ENCODE measurements at places on chromosomes 13 and 19.

- DNase-seq, result no peak
Measured at GRCh38 chr19:9008667-9009066, 1.5 kb downstream of the MUC16 start.

GRCh38 chr13:35164324-35164932 is 222.4 kb downstream of the NBEA start:
- DNase-seq, result no peak

GRCh38 chr19:16677055-16677454 is 16.1 kb downstream of the TMEM38A start:
- no peak for DNase-seq

DNA sequence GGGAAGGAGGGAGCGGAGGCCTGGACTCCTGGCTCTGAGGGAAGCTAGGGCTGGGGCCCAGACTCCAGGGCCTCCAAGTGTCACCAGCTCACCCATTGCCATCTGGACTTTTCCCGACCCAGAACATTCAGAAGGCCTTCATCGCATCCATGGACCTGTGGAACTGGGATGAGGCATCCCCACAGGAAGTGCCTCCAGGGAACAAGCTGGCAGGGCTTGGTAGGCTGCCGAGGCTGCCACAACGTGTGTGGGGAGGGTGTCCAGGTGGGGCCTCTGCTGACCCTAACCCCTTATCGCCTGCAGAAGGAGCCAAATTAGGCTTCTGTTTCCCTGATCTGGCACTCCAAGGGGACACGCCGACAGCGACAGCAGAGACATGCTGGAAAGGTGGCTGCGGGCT is 767 bp downstream of the ETV2 start:
- no peak for DNase-seq

GRCh38 chr13:94173312-94173854 is 306.1 kb downstream of the DCT start:
- no peak for DNase-seq

- no peak for DNase-seq
Measured at GRCh38 chr13:77728265-77729125, 31.0 kb downstream of the SLAIN1 start.

- DNase-seq, result no peak
Measured at GRCh38 chr19:32397671-32398101, 7.9 kb upstream of the DPY19L3 start.

DNA sequence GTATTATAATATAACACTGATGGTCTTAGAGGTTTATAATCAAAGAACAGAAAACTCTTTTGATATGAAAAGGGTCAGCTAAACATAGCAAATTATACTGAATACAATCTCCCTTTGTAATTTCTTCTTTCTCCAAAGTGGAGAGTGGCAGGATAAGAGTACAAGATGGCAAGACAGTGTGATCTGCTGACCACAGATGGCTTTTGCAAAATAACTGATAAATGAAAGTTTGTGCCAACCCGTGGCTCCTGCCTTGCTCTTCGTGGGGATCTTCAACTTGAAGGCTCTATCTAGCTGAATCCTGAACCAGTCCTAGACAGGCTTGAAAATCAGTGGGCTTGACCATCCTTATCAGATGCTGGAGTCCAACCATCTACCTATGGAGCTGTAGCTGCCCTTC is 185.7 kb downstream of the VWA8 start:
- DNase-seq, result no peak

DNA sequence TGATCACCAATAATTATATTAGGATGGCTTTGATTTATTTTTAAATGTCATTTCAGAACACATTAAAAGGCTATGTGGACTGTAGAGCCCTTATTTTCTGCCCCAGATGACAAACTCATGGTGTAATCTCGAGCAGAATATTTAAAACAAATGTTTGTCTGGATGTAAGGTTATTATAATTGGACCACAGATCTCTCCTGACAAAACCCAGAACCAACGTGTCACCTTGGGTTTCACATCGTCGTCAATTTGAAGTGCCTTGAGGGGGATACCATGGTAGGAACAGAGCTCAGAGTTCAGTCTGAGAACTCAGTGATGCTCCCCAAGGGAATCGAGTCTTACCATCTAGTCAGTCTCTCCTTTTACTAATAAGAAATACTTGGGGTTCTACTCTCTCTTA is 2.8 kb downstream of the SACS start:
- no peak for DNase-seq

DNA sequence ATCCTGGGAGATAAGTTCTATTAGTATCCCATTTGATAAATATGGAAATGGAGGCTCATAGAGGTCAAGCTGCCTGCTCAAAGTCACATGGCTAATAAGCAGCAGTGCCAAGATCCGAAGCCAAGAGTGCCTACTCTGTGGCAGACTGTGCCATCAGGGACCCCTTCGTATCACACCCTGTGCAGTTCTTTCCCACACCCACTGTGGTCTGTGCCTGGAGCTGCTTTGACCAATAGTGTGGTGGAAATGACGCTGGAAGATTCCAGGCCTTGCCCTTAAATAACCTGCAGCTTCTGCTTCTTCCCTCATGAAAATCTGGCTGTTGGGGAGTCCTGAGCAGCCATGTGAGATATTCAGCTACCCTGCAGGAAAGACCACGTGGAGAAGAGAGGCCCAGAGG is 10.1 kb downstream of the OPA3 start:
- no peak for DNase-seq

DNA sequence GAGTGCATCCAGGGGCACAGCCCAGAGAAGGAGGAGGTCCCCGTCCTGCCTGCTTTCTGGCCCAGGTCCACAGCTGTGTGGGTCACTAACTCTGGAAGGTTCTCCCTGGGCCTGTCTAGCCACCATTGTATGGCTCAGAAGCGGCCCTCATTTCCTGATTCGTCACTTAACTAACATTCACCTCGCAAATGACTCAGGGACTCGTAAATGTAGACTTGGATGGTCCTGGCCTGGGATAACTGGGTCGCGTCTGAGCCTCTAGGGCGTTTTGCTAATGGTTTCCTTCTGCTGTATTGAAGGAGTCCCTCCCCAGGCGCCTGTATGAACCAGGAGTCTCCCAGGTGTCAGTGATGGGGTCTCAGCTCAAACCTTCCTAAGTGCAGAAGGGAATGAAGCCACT is 162.8 kb downstream of the ZNF536 start:
- DNase-seq, result no peak

GRCh38 chr19:9875031-9875627 is 40.0 kb downstream of the PIN1 start:
- DNase-seq, result no peak

- DNase-seq, result no peak
Measured at GRCh38 chr13:72290962-72291681, 424.1 kb upstream of the DACH1 start.

GRCh38 chr19:2413629-2414028 is 13.8 kb downstream of the TIMM13 start:
- DNase-seq, result no peak

DNA sequence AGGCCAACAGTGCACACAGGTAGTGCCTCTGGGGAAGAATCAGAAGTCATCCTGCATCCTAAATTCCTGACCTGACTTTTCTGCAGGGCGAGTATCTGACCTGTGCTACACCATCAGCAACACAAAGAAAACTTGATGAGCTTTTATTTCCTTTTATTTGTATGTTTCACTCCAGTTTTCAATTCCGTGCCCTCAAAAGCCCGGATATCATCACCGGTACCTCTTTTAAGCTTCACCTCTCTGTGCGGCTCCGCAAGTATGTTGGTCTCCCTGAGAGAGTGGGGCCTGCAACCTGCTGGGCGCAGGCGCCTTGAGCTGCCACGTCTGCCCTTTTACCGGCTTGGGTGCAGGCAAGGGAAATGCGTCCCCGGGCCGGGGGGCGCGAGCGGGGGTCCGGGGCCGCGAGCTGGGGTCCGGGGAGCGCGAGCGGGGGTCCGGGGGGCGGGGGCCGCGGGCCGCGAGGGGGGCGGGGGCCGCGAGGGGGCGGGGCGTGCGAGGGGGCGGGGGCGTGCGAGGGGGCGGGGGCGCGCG is 4.3 kb upstream of the DUXA start:
- DNase-seq, result no peak

- DNase-seq, result no peak
Measured at GRCh38 chr19:11165486-11166030, 10.0 kb upstream of the SPC24 start.

DNA sequence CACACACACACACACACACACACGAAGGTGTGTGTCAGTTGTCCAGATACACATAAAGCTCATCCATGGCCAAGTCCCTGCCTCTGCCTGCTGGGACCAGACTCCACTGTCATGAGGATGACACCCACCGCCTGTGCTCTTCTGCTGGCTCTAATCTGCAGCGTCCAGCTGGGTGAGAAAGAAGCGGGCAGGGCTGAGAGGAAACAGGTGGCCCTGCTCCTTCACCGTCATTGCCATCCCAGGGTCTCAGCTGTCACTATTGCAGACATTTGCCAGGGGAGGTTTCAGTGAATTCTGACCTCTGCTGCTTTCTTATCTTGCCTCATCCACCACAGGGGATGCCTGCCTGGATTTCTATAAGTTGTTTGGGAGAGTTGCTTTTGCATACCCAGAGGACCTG is 31.4 kb downstream of the SCGB2B2 start:
- DNase-seq, result no peak

DNA sequence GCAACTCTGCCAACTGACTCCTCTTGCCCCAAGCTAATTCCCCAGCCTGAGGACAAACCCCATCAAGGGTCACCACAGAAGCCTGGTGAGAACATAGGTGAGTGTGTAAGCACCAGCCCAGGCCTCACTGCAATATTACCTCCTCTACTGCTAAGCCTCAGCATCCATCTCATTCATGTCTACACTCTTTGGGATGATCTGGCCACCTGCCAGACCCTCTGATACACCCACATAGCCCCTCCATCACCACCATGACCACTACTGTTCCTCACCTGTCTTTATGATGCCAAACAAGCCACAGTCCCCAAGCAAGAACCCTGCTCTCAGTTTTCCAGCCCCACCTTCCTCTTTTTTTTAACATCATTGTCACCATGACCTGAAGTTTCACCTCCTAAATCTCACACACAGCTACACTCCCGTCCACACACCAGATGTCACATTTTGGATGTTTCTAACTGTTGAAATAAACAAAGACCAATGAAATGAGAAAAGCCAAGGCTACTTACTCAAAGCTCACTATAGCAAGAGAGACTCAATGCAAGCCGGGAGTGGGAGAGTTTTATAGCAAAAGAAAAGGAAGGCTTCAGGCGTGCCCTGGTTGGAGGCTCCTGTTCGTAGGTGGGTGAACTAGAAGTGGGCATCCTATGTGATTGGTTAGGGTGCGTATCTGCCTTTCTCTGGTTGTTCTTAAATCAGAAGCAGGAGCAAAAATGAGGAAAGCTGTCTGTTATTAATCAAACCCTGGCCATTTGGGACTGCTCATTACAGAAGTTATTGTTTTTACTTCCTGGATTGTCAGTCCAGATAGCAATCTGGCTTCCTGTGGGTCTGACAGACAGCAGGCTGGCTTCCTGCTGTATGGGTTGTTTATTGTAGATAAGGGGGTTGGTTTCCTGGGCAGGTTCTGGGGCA is 2.0 kb downstream of the ZNF792 start:
- DNase-seq, result no peak

- DNase-seq, result no peak
Measured at GRCh38 chr19:648305-648704, 8.6 kb downstream of the FGF22 start.

DNA sequence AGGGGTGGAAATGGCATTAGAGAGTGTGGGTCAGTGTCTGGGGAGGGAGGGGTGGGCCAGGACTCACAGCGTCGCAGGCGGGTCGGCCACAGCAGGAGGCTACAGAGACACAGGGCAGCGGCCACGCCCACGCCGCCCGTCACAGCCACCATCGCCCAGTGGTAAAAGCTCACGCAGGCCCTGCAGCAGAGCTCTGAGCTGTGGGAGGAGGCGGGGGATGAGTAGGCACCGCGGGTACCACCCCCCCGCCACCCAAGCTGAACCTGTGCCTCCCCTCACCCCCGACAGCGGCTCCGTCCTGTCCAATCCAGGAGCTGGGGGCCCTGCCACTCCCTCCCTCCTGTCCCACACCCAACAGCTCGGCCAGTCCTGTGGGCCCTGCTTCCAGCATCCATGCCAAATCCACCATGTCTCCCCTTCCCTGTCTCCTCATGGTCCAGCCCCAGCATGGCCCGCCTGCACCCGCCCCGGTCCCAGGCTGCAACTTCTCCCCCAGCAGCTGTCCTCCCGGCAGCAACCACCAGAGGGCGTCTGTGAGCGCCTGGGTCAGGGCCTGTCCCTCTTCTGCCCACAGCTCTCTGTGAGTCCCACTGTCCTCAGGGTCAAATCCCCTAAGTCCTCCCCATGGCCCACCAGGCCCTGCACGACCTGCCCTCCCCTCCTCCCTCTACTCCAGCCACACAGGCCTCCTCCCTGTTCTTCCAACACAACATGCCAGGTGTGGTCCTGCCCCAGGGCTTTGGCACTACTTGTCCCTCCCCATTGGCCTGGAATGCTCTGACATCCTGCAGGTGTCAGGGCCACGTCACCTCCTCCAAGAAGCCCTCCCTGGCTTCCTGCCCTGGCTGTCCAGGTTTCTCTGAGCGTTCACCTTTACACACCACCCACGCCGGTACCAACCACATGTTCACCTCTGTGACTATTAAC is 6.0 kb downstream of the TEKTIP1 start:
- DNase-seq, result no peak

GRCh38 chr19:32673573-32673972 is 1.4 kb downstream of the ANKRD27 start:
- no peak for DNase-seq

DNA sequence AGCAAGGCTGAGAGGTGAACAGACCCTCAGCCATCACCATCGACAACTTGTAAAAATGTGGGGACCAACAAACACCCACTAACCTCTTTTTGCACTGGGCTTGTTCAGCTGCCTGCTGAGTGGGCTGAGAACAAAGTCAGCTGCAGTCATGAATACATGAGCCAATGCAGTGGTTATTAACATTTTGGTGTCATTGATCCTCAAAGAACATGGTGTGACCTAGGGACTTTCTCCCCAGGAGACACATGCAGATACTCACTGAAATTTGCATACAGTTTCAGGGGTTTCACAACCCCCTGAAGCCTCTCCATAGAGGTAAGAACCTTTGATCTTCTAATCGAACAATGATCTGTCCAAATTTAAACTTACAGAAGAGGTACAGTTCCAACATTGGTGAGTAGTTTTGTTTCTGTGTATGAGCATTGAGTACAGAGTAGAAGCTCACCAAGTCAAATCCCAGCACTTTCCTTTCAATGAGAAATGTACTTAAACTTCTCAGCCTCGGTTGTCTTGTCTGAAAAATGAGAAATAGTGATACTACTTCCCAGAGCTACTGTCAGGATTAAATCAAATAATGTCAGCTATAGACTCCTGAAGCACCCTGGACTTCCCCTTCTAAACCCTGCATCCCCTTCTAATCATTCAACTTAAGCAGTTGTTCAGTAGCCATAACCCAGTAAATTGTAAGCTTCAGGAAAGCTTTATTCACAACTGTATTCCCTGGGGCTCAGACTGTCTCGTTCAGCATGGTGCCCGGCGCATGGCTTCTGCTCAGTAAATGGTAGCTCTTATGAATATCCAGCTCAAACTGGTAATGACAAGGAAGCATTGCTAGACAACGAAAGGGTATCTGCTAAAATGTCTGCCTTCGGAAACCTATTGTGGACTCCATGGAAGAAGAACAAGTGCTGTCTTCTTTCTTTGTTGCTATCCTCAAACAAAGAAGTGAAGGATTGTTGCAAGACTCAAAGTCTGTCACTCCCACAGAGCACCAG is 148.7 kb downstream of the FOXO1 start:
- no peak for DNase-seq

Data from left renal cortex interstitium (tissue), 4 donors.